ENCODE measurements at places on chromosomes 4 and X. TPM values are rescaled to one million over a fixed set of nuclear protein-coding genes. Genes with fewer than 3 reads are reported as not detected.

The POU3F4 gene
- not detected for total RNA-seq

The RENBP gene
- total RNA-seq, result not detected

The CENPVL2 gene
- not detected for total RNA-seq

The TCP11X2 gene
- total RNA-seq, result not detected

The AMTN gene
- 4.2 TPM for total RNA-seq

The LDB2 gene
- 33.5 TPM for total RNA-seq

The OPHN1 gene
- total RNA-seq, result 3.0 TPM

The RASGEF1B gene
- 0.05 TPM for total RNA-seq

The ZFP42 gene
- total RNA-seq, result 0.07 TPM

The SORCS2 gene
- not detected for total RNA-seq

The NLGN4X gene
- 0.15 TPM for total RNA-seq

The DCAF4L1 gene
- total RNA-seq, result not detected

The EVC gene
- 14.5 TPM for total RNA-seq

The HSFX1 gene
- total RNA-seq, result 0.59 TPM

The SPANXA1 gene
- total RNA-seq, result not detected
